CD8-positive, alpha-beta T cell (primary cell): ENCODE measurements at places on chromosomes 4 and X.

GRCh38 chr4:55947254-55947882 is 1.4 kb upstream of the CEP135 start:
- DNase-seq: no peak

GRCh38 chr4:48305508-48305907 is 35.8 kb upstream of the SLAIN2 start:
- DNase-seq: no peak

- DNase-seq: no peak
Observed at GRCh38 chr4:150305995-150306394, 227.8 kb downstream of the DCLK2 start.

GRCh38 chr4:159178979-159179969 is 76.4 kb downstream of the RAPGEF2 start:
- no peak for DNase-seq

GRCh38 chrX:129791961-129792570 is 12.3 kb downstream of the SASH3 start:
- DNase-seq: no peak

DNA sequence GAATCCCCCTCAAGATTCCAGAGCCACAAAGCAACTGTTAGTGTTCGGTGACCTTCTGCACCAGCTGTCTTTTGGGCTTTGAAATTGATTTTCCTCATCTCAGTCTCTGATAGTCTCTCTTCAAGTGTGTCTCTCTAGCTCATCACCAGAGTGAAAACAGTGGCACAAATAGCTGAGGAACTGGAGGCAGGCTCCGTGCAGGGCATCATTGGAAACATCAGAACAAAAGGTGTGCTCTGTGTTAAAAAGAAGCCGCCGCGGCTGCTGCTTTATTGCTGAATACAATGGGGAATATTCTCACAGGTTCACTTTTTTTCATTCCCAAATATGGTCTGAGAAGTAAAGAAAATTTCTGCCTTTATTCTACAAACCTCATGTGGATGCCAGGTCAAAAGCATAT is 297.5 kb downstream of the DCTD start:
- no peak for DNase-seq

DNA sequence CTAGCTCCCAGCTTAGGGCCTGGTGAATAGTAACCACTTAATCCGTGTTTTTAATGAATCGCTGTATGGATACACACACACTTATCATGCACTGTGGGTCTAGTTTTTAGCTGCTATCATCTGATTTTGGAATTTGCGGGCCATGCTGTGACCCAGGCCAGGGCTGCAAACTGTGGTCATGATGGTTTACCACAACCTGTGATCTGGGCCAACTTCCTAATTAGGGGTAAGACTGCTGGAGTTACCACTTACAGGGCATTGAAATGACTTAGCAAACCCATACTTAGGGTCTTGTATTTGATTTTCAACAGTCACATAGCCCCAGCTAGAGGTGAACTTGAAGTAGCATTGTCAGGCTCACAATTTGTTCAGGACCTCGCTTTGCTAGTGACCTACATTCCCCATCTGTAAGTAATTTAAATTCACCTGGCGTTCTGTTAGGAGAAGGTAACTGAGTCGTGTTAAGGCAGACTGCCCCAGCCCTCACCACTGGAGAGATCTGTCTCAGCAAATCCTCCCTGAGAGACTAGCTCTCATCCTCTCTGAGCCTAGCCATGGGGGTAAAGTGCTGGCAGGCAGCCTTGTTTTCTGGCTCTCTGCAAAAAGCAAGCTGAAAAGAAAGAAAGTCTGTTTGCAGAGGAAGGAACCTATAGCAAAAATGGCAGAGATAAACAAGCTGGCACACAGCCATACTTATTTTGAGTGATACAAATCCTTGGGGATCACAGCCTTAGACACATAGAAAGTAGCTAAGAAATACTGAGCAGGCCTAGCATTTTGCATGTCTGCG is 33.8 kb upstream of the EGFL6 start:
- DNase-seq: no peak
